ENCODE measurements at places on chromosomes 4 and X.

- no peak for DNase-seq
These were observed 12.7 kb downstream of the SLC2A9 start for GRCh38 chr4:10008609-10009005.

DNA sequence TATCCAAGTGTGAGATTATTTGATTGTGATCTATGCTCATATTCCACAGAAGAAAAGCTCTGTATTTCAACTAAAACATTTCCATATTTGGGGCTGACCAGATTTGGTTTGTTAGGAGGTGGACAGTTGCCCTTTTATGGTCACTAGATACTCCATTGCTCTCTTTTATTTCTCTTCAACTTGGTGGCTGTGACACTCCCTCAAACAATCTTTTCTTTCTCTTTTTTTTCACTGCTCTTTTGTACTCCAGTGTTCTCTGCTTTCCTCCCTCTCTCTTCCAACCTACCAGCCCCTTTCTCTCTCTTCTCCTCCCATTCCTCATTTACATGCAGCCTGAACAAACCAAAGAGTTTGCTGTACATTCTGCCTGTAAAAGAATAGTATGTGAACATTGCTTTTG is 48.8 kb downstream of the RBPJ start:
- no peak for DNase-seq

- no peak for DNase-seq
These were observed 1628.2 kb upstream of the ADGRL3 start for GRCh38 chr4:59571805-59572430.

GRCh38 chr4:64340218-64341110 is 68.8 kb downstream of the TECRL start:
- DNase-seq, result no peak

- DNase-seq, result no peak
These were observed 146.8 kb downstream of the KLHL13 start for GRCh38 chrX:117969782-117970181.

- peak; percentile 46 for DNase-seq
These were observed 25.0 kb downstream of the TACC3 start for GRCh38 chr4:1746265-1746691.

- DNase-seq, result peak; percentile 71
These were observed at the start of gene WDR13 for GRCh38 chrX:48597353-48598264. Gene WDR13 (plus strand): TSS chrX:48597492. CDS start chrX:48597997, 505 bp downstream.

Measured in stimulated activated CD4-positive, alpha-beta T cell treated with anti-CD3 and anti-CD28 coated beads, Interleukin-1b, Interleukin-23, amount 100 ng/mL, for 1 hour (primary cell).